ENCODE measurements at places on chromosomes 11 and 22.

- no peak for DNase-seq
Observed at GRCh38 chr11:119406005-119406404, 17.0 kb downstream of the THY1 start.

GRCh38 chr11:48066881-48067800, 86.8 kb downstream of the PTPRJ start:
- no peak for DNase-seq

DNA sequence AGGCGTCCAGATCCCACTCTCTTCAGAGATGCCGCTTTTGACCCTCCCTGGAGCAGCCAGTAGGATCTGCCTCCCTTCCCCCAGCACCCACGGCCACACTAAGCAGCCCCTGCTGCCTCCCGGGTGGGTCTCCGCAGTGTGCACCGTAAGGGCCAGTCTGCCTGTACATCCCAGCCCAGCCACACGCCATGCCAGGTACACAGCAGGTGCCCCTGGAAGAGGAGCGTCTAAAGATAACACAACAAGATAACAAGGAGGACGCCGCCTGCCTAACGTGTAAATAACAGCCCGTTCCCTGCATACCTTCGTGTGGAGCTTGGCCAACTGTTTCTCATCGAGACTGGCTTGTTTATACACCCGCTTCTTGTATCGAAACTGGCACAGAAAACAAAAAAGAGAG, 139.4 kb downstream of the SHANK2 start:
- DNase-seq, result no peak

DNA sequence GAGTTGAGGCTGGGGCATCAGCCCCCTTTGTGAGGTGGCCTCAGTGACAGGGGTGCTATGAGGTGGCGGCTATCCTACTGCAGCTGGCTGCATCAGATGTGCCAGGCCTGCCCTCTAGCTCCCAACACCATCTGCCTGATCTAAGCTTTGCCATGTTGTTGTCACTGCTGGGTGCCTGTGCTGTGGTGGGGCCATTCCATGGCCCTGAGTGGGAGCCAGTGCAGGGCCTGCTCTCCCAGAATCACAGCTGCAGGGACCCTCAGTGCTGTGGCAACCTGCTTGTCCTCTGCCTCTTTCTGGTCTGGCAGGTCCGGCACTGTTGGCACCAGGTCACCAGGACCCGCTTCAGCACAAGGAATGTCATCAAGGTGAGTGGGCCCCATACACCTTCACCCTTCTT, 1.8 kb upstream of the SNU13 start:
- no peak for DNase-seq

DNA sequence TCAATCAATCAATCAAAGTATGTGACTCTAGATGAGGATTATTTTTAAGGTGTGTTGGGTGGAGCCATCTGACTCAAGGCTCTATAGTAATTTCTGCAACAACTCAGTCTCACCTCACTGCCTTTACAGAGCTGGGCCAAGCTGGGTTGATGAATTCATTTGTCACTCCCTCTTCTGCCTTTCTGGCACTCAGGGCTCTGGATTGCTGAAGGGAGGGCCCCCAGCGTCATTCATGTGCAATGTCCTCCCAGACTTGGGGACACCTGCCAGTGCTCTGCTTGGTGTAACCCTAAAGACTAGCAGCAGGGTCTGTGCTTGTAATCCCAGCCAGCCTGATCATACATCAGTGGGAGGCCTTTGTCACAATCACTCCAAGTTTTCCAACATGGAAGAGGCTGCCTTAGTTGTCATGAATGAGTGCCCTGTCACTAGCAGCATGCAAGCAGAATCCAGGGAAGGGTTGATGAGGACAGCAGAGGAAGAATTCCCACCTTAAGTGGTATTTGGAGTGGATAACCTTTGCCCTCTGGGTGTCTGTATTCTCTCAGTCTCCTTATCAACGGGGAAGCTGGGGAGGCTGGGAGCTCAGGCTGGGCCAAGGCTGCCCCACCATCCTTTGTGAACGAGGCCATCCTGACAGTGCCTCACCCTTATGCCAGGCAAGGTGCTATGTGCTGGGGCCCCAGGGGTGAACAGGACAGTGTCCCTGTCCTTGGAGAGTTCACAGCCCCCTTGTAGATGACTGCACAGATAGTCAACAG, 2.0 kb upstream of the TP53I11 start:
- no peak for DNase-seq

DNA sequence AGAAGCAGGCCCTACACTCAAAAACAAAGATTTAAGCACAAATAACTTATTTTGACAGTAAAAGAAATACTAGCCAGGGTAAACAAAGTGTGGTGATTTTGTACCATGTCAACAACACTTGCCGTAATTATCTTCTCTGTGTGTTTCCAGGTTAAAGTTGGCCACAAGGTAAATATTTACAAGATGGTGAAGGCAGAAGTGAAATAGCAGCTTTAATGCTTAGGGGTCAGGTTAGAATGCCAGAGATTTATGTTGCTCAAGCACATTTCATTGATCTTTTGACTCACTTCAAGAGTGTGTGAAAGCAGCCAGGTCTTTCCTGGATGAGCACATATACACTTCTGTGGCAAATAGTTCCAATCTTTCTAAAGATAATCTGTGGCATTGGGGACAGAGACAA, 270.2 kb upstream of the LUZP2 start:
- DNase-seq, result no peak

GRCh38 chr11:38123673-38124072, 1525.6 kb upstream of the RAG2 start:
- no peak for DNase-seq

- no peak for DNase-seq
Observed at GRCh38 chr22:40477683-40478337, 107.4 kb downstream of the SGSM3 start.

GRCh38 chr11:55357560-55358184, 10.1 kb upstream of the OR4A15 start:
- DNase-seq, result no peak

- DNase-seq, result no peak
Observed at GRCh38 chr11:57330029-57330428, 5.3 kb upstream of the TNKS1BP1 start.

DNA sequence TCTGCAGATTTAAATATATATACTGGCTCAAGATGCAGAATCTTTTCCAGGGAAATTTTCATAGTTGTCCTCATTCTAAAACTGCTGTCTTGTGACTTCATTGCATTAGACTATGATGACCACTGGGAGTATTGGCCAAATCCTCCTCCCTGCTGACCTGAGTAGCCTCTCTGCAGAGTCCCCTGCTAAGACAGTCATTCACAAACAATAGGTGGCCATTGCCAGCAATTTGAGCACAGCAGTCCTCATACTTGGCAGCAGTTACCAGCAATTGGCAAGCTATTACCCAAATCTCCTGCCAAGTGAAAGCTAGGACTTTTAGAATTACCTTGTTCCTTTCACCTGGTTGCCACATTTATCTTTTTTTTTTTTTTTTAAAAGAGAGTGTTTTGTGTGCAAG, 325.8 kb downstream of the FAT3 start:
- DNase-seq, result no peak

DNA sequence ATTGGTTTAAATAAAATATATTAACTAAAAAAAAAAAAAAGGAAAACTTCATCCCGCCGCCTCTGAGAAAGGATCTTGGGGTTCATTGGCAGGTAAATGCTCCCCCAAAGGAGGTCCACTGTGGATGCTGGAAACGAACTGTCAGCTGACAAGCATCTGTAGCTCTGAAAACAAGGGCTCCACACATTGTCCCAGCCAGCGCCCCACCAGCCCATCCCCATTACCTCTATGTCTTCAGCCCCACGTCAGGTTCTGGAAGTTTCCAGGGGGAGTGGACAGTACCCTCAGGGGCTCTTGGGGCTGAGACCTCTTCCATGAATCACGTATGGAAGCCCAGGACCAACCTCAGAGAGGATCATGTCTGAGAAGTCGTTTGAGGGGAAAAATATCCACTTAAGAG, 66.4 kb upstream of the WNT7B start:
- DNase-seq, result no peak
